ENCODE measurements at places on chromosomes 7 and 10. TPM values are rescaled to one million over a fixed set of nuclear protein-coding genes. Genes with fewer than 3 reads are reported as not detected.

- H3K36me3 ChIP-seq = no peaks in the 10 kb centered on the region
- no peak overlapping the region for H3K4me3 ChIP-seq
- no peak for DNase-seq
- no peak overlapping the region for H3K27ac ChIP-seq
- no peaks in the 10 kb centered on the region for H3K27me3 ChIP-seq
Observed at GRCh38 chr7:33868166-33868565, 37.2 kb upstream of the BMPER start.

GRCh38 chr10:101272229-101272868, 43.1 kb upstream of the LBX1 start:
- peak; percentile 21 for DNase-seq
- H3K27me3 ChIP-seq = peaks cover 41% of the 10 kb centered on the region
- H3K36me3 ChIP-seq = no peaks in the 10 kb centered on the region
- no peak overlapping the region for H3K27ac ChIP-seq
- H3K4me3 ChIP-seq = no peak overlapping the region

DNA sequence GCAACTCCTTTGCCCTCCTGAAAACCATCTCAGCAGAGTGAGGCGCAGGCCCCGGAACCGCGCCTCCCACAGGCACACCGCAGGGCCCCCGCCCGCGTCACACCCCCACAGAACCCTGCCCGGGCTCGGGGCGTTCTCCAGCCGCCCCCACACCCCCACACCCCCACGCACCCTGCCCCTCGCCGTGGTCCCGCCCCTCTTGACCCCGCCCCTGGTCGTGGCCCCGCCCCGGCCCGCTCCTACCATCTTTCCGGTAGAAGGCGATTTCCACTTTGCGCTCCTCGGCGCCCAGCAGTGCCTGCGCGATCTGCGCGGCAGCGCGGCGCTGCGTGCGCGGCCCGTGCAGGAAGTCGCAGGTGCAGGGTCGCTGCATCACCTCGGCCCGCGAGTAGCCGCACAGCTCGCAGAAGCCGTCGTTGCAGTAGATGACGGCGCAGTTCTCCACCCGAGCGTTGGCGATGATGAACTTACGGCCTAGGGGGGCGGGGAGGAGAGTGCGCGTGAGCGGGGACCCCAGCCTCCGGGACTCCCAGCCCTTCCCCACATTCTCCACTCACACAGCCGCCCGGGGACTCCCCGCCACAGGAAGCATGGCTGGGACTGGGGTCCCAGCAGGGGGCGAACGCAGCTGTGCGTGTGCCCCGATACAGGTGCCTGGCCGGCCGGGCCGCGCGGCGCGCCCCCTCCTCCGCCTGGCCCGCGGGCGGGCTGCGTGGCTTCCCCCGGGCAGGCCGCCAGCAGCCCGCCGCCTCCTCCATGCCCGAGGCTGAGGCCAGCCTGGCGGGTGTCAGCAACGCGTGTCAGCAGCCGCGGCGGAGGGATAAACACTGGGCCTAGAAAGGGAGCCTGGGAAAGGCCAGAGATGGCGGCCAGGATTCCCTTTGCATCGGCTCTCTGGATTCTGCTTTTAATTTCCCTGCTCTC, 3.4 kb downstream of the KCNH2 start:
- H3K36me3 ChIP-seq = no peaks in the 10 kb centered on the region
- no peak overlapping the region for H3K27ac ChIP-seq
- H3K4me3 ChIP-seq = peak overlapping the region; percentile 57
- peaks cover 44% of the 10 kb centered on the region for H3K4me1 ChIP-seq

Gene WIPF3
- 4.1 TPM for total RNA-seq

DNA sequence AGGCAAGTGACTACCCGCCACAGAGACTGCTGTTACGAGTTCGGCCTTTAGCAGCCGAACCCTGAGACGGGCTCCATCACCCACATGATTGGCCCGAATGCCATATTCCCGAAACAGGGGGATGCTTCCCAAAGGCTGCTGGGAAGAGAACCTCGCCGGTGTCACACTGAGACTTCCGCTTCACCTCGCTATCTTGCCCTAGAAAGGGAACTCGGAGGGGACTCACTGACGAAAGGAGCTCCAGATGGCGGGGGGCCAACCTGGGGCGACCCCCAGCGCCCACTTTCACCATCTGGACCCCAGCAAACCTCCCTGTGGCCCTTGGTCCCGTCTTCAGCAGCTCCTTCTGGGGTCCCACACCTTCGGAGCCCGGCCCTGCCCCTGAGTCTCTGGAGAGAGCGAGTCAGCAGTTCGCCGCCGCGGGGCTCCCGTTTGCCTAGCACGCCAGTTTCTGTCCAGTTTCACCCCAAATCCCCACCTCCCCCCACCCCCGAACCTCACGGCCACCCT, 529 bp downstream of the HPS1 start:
- DNase-seq = peak; percentile 21
- H3K27ac ChIP-seq = peak overlapping the region; percentile 95
- no peaks in the 10 kb centered on the region for H3K36me3 ChIP-seq
